ENCODE measurements at places on chromosomes 5 and 9.

- no peak for DNase-seq
Measured at GRCh38 chr5:80963966-80964481, 3.9 kb downstream of the RASGRF2 start.

- DNase-seq, result no peak
Measured at GRCh38 chr9:91411096-91411771, 12.4 kb downstream of the NFIL3 start.

DNA sequence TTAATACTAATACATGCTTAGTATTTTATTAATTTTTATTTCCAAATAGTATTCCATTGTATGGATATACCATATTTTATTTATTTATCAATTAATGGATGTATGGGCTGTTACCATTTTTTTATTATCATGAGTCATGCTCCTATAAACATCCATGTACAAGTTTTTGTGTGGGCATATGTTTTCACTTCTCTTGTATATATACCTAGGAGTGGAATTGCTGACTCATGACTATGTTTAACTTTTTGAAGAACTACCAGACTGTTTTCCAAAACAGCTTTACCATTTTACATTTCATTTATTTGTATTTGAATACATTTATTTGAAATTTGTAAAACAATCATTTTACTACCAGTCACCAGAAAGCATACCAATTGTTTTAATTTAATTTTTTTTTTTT lies 14.1 kb upstream of the LRRC19 start:
- DNase-seq, result no peak

- no peak for DNase-seq
Measured at GRCh38 chr5:8613078-8613685, 744.2 kb downstream of the MTRR start.

GRCh38 chr5:54820346-54821134 lies 164.9 kb downstream of the ESM1 start:
- no peak for DNase-seq

DNA sequence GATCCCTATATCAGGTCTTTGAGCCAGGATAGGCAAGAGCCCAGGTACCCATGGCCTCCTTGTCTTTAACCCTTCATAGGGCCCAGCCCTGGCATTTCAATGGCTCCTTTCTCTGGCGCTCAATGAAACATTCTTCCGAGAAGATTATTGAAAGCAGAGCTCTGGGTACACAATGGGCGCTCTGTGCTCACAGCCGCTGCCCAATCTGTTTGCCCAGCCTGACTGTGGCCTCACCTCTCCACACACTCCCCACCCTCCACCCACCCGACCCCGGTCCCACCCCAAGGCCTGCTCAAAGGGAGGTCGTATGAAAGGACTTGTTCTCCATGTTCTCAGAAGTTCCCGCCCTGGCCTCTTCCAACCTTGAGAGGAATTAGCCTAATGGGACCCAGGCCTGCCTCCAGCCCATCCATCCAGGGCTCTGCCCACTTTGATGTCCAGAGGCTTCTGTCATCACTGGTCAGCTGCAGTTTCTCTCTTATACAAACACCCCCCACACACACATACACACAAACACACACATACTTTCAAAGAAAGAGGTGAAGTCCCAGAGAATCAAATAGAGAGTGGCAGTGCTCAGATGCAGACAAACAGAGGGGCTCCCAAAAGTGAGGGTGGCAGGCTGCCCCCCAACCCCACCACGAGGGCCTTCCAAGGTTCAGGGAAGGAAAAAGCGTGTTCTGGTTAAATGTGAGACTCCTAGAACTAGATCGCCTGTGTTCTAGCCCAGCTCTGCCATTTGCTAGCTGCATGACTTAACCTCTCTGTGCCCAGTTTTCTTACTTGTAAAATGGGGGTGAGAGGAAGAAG lies 5.1 kb upstream of the ARSI start:
- DNase-seq, result no peak

GRCh38 chr5:170536525-170536924 lies 32.7 kb downstream of the KCNIP1 start:
- no peak for DNase-seq

GRCh38 chr9:121557581-121558447 lies 58.2 kb upstream of the GGTA1 start:
- peak; percentile 30 for DNase-seq

DNA sequence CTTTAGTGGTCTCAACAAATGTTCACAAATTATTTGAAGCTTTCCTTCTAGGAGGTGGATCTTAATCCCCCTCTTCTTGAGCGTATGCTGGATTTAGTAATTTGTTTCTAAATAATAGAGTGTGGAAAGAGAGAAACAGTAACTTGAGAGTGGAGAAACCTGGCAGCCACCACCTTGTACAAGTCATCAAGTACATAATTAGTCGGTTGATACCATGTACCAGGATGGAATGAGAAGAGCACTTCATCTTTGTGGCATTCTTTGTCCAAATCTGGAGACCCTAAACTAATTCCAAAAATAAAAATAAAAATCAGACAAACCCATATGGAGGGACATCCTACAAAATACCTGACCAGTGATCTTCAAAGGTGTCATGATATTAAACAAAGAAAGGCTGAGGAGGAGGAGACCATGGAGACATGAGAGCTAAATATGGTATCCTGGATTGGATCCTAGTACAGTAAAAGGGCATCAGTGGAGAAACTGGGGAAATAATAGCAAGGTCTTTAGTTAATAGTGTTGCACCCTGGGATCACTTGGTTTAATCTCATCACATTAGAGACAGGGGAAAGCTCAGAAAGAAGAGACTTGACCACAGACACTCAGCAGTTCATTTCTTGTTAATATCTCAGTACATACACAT lies 147.9 kb downstream of the ASTN2 start:
- no peak for DNase-seq

GRCh38 chr5:149039506-149039905 lies 23.4 kb downstream of the SH3TC2 start:
- no peak for DNase-seq

DNA sequence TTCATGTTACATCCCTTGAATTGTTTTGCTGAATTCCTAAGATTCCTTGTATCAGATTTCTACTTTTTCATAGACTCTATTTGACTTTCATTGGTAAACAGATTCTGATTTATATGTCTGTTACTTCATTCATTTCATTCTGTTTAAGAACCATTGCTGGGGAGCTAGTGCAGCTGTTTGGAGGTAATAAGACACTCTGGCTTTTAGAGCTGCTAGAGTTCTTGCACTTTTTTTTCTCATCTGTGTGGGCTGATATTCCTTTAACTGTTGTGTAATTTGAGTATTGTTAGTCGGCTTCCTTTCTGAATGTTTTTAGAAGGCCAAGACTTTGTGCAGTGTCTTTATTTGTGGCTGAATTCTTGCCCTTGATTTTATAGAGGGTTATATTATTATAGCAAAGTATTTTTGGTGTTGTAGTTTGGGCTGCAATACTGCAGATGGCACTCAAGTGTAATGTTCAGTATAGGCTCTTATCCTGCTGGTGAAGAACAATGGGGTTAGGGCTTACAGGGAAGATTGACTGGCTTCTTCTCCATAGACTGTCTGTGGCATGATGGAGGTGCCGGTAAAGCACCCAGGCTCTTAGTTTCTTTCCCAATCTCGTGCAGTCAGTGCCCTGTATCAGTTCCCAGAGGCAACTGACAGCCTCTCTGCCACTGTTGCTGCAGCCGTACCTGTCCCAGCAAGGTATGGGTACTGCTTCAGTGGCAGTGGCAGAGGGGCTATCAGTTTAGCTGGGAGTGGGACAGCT lies 162.2 kb downstream of the OXCT1 start:
- no peak for DNase-seq

GRCh38 chr5:56460195-56460546 lies 227.0 kb upstream of the ANKRD55 start:
- DNase-seq, result no peak

DNA sequence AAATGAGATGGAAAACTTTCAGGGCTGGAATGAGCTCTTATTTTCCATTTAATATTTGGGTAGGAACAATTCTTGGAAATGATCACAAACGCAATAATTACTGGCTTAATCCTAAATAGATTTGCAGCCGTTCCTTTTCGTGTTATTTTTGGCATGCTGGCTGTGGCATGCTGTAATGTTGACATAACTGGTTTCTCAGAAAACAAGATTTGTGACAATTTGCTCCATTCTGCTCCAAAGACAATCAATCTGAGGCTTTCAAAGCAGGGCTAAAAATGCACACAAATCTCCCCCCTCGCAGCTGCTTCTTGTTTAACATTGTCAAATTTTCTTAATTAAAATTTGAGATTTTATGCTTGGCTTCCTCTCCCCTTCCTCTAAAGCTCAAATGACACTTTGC lies 151.2 kb downstream of the TTC39B start:
- no peak for DNase-seq

GRCh38 chr5:1507457-1507856 lies 16.3 kb downstream of the LPCAT1 start:
- DNase-seq, result no peak

DNA sequence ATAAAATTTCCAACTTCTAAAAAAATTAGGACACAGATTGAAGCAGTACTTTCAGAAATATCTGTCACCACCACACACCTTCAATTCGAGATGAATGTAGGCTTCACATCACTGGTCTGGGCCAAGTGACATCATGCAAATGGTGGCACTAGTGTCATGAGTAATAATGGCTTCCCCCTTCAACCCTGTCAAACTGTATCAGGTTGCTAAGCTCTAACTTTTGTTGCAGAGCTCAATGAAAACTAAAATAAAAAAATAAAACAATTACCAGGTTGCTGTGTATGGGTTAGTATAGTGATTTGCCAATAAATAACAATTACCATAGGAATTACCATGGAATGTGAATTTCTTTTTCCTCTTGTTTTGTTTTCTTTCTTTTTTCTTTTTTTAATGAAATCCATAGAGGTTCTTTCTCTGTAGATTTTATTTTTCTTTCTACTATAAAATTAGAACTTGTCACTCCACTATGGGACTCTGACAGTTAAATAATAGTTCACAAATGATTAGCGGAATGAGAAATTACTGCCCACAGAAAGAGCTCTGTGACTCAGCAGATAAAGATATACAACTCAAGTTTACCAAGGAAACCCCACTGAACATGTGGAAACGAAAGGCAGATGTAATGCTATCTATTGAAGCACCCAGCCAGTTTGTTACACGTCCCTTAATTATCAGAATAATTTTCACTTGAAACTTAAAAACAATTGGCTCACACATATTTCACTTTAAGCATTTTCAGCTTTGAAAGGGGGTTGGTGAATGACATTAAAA lies 783.8 kb upstream of the WWC1 start:
- no peak for DNase-seq

DNA sequence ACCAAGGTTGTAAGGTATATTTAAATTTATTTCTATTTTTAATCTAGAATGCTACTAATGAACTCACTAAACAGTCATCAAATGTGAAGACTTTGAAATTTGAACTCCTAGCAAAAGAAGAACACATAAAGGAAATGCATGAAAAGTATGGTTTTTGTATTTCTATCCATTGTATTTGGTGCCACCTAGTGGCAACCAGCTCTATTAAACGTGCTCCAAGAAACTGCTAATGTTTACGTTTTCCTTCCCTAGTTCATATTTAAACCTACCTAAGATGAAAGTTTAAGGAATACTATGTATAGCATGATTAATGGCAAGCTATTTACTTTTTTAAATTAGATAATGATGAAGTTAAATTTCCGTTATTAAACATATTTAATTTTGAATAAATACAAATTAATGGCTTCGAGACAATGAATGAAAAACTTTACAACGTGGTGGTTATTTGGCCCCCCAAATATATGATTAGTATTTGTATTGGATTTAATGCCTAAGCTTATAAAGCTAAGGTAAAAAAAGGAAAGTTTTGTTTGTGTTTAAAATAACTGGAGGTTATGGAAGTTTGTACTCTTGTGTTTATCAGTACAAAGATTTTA lies 115.9 kb upstream of the SH3GL2 start:
- DNase-seq, result no peak

DNA sequence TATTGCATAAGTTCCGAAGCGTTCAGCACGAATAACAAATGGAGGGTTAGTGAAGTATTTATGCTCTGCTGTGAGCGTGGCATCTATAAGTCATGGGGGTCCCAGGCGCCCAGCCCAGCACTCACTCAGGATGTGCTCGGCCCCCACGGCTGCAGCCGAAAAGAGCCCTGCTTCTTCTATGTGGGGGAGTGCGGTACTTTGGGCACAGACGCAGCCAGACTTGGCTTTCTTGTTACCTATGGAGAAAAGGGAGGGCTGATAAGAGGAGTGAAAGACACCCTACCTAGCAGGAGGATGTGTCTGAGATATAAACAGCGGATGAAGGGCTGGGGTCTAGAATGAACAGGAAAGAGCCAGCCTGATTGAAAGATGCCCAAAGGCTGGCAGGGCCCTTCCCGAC lies 51.4 kb downstream of the MRPL36 start:
- no peak for DNase-seq

- DNase-seq, result no peak
Measured at GRCh38 chr9:82110881-82111280, 122.3 kb downstream of the SPATA31D1 start.

DNA sequence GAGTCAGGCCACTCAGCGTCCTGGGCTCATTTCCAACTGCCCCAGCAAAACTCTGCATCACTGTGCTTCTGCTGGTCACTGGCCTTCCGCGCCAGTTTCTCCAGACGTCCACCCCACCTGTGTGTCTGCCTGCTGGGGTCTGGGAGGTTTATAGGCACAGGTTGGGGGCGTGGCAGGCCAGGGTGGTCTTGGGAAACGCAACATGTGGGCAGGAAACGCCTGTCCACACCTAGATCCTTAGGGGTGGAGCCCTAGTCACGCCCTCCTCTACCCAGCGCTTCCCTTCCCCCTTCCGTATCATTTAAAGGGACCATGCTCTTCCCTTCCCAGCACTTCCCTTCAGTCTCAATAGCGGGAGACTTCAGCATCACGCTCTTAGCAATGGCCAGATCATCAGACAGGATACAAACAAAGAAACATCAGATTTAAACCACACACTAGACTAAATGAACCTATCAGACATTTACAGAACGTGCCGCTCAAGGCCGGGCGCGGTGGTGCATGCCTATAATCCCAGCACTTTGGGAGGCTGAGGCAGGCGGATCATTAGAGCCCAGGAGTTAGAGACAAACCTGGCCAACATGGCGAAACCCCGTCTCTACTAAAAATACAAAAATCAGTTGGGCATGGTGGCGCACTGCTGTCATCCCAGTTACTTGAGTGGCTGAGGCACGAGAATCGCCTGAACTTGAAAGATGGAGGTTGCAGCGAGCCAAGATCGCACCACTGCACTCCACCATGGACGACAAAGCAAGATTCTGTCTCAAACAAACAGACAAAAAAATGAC lies 11.8 kb upstream of the BTNL9 start:
- no peak for DNase-seq

GRCh38 chr5:9405196-9405754 lies 140.6 kb downstream of the SEMA5A start:
- no peak for DNase-seq

DNA sequence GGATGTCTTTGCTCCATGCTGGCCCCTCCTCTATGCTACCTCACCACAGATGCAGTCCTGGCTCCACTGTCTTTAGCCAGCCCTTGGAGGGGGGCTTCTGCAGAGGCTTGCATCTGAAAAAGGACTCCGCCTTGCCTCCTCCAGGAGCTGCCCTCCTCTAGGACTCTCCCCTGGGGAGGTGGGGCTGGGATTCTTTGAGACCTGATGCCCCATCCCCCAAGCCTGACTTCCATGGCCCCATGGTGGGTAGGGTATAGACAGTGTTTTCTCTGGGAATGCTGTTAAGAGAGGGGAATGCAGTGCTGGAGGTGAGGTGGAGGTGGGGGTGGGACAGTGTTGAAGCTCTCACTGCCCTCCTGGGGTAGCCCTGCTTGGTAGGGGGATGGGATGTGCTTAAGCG lies 14.3 kb downstream of the JADE2 start:
- DNase-seq, result no peak

- no peak for DNase-seq
Measured at GRCh38 chr9:70578720-70579119, 164.3 kb upstream of the KLF9 start.
